ENCODE measurements at places on chromosomes 2 and 18. TPM values are rescaled to one million over a fixed set of nuclear protein-coding genes. Genes with fewer than 3 reads are reported as not detected.

SPR gene
- 11.5 TPM for polyA plus RNA-seq

RFX8 gene
- polyA plus RNA-seq: 0.52 TPM

GRCh38 chr2:238861766-238862315 is 14.0 kb downstream of the TWIST2 start:
- no peak for DNase-seq

SLC4A1AP gene
- 32.2 TPM for polyA plus RNA-seq

DNA sequence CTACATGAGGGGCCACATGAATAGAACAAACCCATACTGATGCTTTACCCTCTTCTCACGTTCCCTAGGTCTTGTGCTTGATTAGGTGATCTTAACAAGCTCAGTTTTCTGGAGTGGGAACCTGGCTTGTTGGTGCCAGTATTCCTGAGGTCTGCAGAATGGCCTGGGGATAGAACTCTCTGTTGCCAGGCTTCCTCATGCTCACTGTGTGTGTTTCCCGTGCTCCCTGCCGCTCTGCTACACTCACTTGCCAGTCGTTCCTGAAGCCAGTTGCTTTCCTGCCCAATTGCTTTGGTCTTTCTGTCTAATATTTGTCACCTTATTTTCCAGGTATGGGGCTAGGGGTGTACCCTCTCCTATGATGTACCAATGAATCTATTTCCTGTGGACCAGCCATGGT is 2111.5 kb upstream of the PIK3C3 start:
- no peak for DNase-seq

DNA sequence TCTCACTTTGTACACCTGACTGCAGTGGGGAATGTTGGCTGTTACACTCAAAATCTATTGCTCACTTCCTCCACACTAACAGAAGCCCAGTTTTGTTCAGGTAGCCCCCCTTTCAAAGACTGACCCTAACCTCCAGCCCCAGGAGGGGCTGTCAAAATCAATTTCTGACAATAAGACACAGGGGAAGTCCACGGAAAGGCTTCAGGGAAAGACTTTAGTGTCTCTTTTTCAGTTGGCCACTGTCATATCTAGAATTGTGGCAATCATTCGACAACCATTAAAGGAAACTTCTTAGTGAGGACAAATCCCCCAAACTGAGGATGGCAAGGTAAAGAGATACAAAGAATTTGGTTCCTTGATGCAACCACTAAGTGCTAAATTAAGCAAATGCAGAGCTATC is 59.0 kb downstream of the BARD1 start:
- DNase-seq: no peak

EFR3B gene
- polyA plus RNA-seq: 5.7 TPM

- no peak for DNase-seq
These were observed 280.9 kb upstream of the FANCL start for GRCh38 chr2:58521803-58522554.

- no peak for DNase-seq
These were observed 263.4 kb downstream of the PTPRM start for GRCh38 chr18:7830468-7830867.

GRCh38 chr2:163800951-163801381 is 65.2 kb upstream of the FIGN start:
- peak; percentile 73 for DNase-seq

DNA sequence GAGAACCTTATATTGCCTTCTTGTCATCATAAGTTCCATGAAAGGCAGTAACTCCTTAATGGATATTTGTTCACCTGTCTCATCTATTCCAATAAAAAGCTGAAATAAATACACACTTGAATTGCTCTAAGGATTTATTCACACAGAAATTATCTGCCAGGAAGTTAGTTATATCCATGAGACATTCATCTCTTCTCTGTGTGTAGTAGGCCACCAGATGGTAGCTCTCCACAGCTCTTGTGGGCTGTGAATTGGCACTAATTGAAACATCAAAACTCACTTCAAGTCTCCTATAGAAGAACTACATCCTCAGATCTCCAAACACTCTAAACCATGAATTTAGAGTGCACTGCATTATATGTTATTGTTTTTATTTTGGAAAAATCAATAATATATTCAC is 189.6 kb downstream of the DSC3 start:
- DNase-seq: no peak

GRCh38 chr2:127225186-127225960 is 5.3 kb upstream of the CYP27C1 start:
- no peak for DNase-seq

DNA sequence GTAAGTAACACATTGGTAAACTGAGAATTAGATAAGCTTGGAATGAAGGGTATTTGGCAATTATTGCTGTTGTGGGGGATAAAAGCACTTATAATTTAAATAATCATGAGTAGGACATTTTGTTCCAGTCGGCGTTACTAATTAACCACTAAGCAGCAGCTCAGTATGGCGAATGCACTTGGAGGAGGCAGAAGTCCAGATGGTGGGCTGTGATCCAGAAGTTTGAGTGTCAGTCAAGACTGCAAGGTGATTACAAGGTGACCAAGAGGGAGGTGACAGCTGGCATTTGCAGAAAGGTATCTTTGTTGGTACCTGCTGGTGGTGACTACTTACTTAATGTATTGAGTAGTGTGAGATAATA is 643.6 kb upstream of the FAM98A start:
- peak; percentile 30 for DNase-seq

PRSS56 gene
- polyA plus RNA-seq: not detected

GRCh38 chr2:199488772-199489400 is 31.1 kb upstream of the SATB2 start:
- DNase-seq: peak; percentile 34

- no peak for DNase-seq
These were observed 1153.3 kb upstream of the TMEFF2 start for GRCh38 chr2:193348055-193348454.

DNA sequence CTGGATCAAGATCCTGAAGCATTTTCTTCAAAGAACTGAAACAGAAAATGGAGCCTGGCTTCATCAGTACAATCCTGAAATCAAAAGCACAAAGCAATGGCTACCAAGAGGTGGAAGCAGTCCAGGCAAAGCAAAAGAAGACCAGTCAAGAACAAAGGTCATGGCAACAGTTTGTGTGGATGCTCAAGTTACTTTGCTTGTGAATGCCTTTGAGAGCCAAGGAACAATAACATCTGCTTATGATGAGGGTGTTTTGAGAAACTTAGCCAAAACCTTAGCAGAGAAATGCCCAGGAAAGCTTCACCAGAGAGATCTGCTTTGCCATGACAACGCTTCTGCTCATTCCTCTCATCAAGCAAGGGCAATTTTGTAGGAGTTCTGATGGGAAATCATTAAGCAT is 723.1 kb downstream of the TMEM182 start:
- no peak for DNase-seq

IFIH1 gene
- polyA plus RNA-seq: 9.2 TPM

HK2 gene
- 12.5 TPM for polyA plus RNA-seq

GRCh38 chr18:34783501-34783900 is 73.4 kb downstream of the DTNA start:
- no peak for DNase-seq

- no peak for DNase-seq
These were observed 69.7 kb downstream of the NCK2 start for GRCh38 chr2:105814291-105814940.

ALPP gene
- not detected for polyA plus RNA-seq

- DNase-seq: no peak
These were observed 32.1 kb upstream of the DPP4 start for GRCh38 chr2:162106146-162106551.
